PC-3 (cell line): ENCODE measurements at places on chromosomes 16 and 17. TPM values are rescaled to one million over a fixed set of nuclear protein-coding genes. Genes with fewer than 3 reads are reported as not detected.

The GFOD2 gene
- 21.8 and 22.2 TPM in 2 replicates for total RNA-seq

The ERN2 gene
- total RNA-seq = not detected in 2 replicates

The SLC4A1 gene
- not detected in 2 replicates for total RNA-seq

The RGS11 gene
- total RNA-seq = 1.2 and 1.5 TPM in 2 replicates

The NDRG4 gene
- total RNA-seq = 14.2 and 26.6 TPM in 2 replicates

The EME1 gene
- total RNA-seq = 20.0 and 28.0 TPM in 2 replicates

The LYRM9 gene
- total RNA-seq = 0.52 and 0.58 TPM in 2 replicates

The AKAP10 gene
- 18.6 and 23.3 TPM in 2 replicates for total RNA-seq

The TBC1D16 gene
- 23.7 and 24.6 TPM in 2 replicates for total RNA-seq

The CCDC40 gene
- 5.3 and 7.5 TPM in 2 replicates for total RNA-seq

The ZG16B gene
- total RNA-seq = 8.6 and 17.0 TPM in 2 replicates

The DHRS7C gene
- total RNA-seq = not detected in 2 replicates

The PRSS53 gene
- total RNA-seq = 3.8 and 5.8 TPM in 2 replicates

The CA4 gene
- not detected in 2 replicates for total RNA-seq

The HOXB13 gene
- 80.8 and 96.5 TPM in 2 replicates for total RNA-seq

The IL34 gene
- total RNA-seq = not detected in 2 replicates

The IL21R gene
- 0.55 TPM in 1 of 2 replicates, not detected in the other for total RNA-seq
